ENCODE measurements at places on chromosomes 13 and 19.

DNA sequence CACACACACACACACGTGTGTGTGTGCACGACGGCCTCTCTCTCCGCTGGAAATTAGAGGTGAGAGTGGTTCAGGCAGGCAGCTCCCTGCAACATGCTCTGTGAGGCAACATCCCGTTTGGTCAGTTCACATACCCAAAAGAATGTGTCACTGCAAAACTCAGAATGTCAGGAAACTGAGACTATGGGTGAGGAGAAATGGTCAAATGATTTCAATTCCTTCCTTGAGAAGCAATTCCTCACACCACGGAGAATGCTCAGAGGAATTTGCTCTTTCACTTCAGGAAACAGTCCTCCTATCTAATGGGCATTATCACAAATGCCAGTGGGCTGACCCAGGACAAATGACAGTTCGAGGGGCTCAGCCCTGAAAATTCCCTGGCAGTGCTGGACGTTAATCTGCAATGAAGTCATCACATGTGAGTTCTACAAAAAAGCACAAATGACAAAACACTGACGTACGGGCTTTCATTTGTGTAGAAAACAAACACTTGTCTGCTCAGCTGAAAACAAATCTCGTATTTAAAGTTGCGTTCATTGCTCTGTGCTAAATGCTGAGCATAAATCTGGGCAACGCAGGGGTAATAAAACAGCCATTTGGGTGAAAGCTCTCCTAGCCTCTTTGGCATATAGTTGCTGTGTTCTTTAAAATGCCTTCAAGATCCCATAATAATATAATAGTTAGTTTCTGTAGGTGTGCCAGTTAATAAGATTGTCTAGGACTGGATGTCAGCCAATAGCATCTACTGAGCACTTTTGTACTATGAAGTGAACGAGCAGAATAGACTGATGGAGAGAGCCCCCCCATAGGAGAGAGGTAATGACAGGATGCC is 18.6 kb upstream of the LATS2 start:
- no peak for DNase-seq

DNA sequence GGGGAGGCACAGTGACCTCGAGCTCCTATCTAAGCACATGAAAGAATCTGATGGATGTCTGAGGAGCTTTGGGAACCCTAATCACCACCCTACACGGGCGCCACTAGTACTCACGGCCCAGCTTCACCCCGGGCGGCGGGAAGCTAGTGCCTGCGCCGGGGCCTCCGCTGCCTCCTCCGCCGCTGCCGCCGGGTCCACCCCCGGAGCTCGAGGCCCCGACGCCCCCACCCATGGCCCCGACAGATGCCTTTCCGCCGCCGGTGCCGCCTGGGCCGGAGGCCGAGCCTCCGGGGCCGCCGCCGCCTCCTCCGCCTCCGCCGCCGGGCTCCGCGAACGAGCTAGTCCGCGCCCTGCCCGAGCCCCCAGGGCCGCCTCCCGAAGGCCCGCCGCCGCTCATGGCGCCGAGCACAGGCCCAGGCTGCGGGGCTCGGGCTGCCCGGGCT is 312 bp downstream of the GSK3A start:
- DNase-seq = no peak

GRCh38 chr19:32352241-32352630 is 6.8 kb downstream of the ZNF507 start:
- no peak for DNase-seq

DNA sequence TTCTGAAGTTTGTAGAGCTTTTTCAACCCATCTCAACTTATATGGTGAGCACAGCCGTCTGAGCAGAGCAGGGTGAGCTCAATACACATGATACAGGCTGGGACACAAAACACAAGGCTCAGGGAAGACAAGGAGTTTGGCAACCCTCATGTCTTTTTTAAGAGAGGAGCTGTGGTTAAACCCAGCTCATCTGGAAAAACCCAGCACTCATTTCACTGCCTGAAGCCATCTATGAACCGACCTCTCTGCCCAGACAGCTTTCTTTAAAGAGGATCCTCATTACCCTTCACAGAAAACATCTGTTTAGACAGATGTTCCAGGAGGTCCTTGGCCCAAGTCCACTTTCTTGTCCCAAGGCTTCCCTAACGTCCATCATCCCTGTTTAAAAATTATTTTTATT is 170.0 kb upstream of the TSHZ3 start:
- DNase-seq = no peak

- DNase-seq = no peak
These were observed 34.5 kb downstream of the MYO9B start for GRCh38 chr19:17109962-17110598.

DNA sequence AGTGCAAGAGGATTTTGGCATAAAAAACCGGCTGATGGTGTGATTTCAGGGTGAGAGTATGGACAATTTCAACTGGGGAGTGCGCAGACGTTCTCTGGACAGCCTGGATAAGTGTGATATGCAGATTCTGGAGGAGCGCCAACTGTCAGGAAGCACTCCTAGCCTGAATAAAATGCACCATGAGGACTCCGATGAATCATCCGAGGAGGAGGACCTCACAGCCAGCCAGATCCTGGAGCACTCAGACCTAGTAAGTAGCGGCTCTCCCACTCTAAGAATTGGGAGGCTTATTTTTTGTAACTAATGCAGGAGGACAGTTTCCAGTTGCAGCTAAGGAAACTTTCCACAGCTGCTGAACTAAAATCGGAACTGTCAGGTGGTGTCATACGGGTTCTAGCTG is 53.6 kb downstream of the ZAR1L start:
- DNase-seq = no peak

- DNase-seq = no peak
These were observed 122.7 kb downstream of the AKAP11 start for GRCh38 chr13:42394711-42395085.

GRCh38 chr19:49546825-49547565 is 19.2 kb downstream of the RCN3 start:
- peak; percentile 98 for DNase-seq

GRCh38 chr19:49713236-49713845 is 22.4 kb downstream of the CPT1C start:
- DNase-seq = no peak

GRCh38 chr13:48266701-48267639 is 34.0 kb downstream of the ITM2B start:
- DNase-seq = no peak

GRCh38 chr13:102799426-102800144 is 666 bp downstream of the BIVM start:
- peak; percentile 21 for DNase-seq

GRCh38 chr19:16032509-16033135 is 43.7 kb upstream of the TPM4 start:
- no peak for DNase-seq

DNA sequence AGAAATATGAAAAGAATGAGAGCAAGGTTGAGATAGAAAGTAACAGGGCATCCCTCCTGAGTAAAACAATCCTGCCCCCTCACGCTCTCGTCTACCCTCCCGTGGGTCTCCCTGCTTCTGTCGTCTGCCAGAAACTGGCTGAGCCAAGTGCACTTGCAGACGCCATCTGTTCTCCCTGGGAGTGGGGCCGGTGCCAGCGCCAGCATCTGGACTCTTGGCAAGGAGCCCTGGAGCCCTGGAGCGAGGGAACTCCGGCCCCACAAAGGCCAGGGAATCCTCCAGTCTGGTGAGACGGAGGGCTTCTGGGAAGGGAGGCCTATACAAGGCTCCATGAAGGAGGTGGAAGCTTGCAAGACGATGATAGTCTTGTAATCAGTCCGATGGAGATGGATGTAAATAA is 2.3 kb upstream of the TMEM91 start:
- DNase-seq = no peak

DNA sequence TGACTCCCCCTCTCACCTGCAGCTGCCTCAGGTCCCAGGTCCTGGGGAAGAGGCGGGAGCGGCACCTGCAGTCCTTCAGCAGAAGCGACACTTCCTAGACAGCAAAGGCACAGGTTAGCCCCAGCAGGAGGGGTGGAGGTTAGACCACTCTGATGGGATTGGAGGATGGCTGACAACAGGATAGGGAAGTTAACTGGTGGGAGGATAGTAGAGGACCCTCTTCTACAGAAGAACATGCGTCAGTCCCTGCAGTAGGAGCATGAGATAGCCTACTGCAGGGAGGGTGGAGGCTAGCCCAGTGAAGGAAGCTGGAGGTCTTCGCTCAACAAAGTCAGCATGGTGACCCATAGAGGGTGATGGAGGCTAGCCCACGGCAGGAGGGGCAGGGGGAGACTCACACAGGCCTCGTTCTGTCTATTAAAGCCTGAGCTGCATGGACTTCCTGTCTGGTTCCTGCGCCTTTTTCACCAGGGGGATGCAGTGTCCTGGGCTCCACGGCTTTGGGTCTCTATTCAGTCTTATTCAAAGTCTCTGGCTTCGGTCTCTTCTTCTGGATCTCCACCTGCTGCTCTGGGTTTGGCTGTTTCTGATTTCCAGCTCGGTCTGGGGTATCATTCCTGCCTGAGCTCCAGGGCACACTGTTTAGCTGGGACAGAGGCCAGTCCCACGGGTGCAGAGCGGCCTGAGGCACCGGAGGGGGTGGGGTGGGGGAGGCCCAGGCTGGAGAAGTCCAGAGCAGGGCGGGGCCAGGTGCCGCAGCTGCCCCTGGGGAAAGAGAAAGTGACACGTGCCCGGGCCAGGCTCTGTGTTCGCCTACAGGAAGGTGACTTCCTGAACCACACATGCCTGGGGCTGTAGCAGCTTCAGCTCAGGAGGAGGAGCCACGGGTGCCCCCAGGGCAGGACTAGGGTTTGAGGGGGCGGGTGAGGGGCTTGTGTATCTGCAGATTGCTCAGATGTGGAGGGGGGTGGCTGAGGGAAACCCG is 7.3 kb downstream of the IFNL3 start:
- peak; percentile 39 for DNase-seq

DNA sequence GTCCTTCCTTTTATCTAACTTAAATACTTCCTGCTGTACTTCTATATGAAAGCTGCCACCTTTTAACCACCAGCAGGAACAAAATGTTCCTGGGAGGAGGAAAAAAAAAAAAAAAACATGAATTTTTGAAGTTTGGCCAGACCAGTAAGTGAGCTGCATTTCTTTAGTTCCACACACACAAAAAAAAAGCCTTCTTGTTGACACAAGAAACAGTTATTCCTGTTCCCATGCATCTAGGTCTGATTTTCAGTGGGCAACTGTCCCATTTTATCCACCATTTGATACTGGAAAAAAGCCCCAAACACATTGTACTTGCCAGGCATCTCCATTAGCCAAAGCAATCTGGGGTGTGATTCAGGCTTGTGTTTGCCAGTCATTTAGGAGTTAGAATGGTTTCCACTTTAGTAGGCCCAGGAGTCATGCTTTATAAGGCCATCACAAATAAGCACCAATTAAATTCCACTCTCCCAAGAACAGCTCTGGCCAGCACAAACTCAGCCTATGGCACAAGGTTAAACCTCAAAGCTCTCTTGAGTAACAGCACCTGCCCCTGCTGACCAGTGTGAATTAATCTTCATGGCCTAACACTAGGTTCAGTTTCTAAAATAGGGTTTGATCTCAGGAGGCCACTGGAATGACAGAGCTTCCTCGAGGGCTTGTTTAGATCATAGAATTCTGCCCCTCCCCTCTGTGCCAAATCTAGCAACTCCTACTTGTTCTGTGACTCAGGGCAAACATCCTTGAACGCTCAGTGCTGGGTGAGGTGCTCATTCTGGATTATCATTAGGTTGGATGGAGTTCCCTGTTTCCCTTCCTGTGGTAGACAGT is 67.1 kb downstream of the NUFIP1 start:
- no peak for DNase-seq

GRCh38 chr19:55614711-55615542 is 9.4 kb downstream of the ZNF784 start:
- DNase-seq = peak; percentile 12

- no peak for DNase-seq
These were observed 222.1 kb upstream of the OBI1 start for GRCh38 chr13:78881054-78881453.

GRCh38 chr13:83895994-83896580 is 13.8 kb upstream of the SLITRK1 start:
- DNase-seq = no peak

DNA sequence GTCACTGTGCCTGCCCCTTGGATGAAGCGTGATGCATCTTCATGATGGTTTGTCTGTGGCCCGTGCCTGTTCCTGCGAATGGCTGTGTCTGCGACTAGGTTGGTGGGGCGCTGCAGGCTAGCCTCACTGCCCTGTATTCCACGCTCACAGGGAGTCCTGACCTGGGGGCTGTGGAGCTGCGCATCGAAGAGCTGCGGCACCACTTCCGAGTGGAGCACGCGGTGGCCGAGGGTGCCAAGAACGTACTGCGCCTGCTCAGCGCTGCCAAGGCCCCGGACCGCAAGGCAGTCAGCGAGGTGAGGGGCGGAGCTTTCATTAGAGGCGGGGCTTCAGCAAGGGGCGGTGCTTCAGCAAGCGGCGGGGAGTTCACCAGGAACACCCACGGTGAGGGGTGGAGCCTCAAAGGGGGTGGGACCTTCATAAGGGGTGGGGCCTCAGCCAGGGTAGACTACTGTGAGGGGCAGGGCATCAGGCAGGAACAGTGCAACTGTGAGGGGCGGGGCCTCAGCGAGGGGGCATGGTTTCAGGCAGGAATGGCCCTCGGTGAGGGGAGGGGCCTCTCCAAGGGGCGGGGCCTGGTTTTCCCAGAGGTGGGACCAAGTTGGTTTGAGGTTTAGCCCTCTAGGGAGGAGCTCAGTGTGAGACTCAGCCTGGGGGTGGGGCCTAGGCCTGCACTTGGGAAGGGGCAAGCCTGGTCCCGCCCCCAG is 17.2 kb downstream of the PKN1 start:
- peak; percentile 98 for DNase-seq

GRCh38 chr13:104321756-104322155 is 1255.5 kb upstream of the SLC10A2 start:
- no peak for DNase-seq

- DNase-seq = no peak
These were observed 71.1 kb downstream of the UGGT2 start for GRCh38 chr13:95982144-95982543.

DNA sequence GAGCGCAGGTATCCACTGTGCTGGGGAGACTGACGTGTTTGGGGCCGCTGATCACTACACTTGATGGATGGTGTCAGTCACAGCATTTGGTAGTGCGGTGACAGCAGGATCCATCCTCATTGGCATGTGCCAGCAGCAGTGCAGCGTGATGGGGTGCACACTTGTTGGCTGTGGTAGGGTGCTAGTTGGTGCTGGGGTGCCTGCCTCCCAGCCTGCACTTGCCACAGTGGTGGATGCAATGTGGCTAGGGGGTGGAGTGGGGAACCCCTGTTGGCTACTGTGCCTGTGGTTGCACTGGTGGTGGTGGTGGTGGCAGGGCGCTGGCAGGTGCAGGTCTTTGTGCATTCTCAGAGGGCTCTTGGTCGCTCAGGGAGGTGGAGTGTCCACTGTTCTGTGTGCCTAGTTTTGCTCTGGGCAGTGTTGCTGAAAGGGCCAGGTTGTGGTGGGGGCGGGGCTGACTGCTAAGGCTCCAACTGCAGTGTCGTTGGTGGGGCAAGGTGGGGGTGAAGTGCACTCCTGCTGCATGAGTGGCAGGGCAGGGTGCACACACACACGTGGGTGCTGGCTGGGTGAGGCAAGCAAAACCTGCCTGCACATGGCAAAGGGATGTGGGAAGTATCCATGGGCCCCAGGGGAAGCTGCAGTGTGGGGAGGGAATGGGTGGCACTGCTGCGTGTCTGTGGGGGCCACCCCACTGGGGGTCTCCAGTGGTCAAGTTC is 84.8 kb downstream of the ZMYM2 start:
- DNase-seq = no peak

GRCh38 chr13:39481491-39481890 is 121.5 kb downstream of the LHFPL6 start:
- no peak for DNase-seq

Measured in GM23338 (cell line).